Naive thymus-derived CD4-positive, alpha-beta T cell (primary cell): ENCODE measurements at places on chromosomes 12 and 14. TPM values are rescaled to one million over a fixed set of nuclear protein-coding genes. Genes with fewer than 3 reads are reported as not detected.

ARG2 gene
- total RNA-seq = 5.1 TPM

NID2 gene
- total RNA-seq = not detected

LMNTD1 gene
- not detected in 2 replicates for total RNA-seq

DLGAP5 gene
- total RNA-seq = not detected

DIO2 gene
- total RNA-seq = not detected

GNB3 gene
- 1.8 TPM for total RNA-seq

SDR9C7 gene
- total RNA-seq = not detected in 2 replicates

SLC5A8 gene
- total RNA-seq = not detected in 2 replicates

TMTC1 gene
- 2.8 TPM for total RNA-seq

CMTM5 gene
- total RNA-seq = not detected

LRRC43 gene
- 0.40 TPM for total RNA-seq

RNASE3 gene
- 1.1 TPM for total RNA-seq

OTX2 gene
- total RNA-seq = not detected

SLC25A21 gene
- not detected for total RNA-seq

BMP4 gene
- 2.3 TPM for total RNA-seq

LHX5 gene
- not detected for total RNA-seq

PZP gene
- total RNA-seq = not detected

KRT73 gene
- total RNA-seq = 65.6 TPM

ANKS1B gene
- not detected for total RNA-seq

GYS2 gene
- 0.12 TPM in 1 of 2 replicates, not detected in the other for total RNA-seq

LRRIQ1 gene
- total RNA-seq = not detected

TNS2 gene
- total RNA-seq = 3.6 TPM

RFX4 gene
- total RNA-seq = not detected

LTB4R gene
- total RNA-seq = 24.2 and 26.3 TPM in 2 replicates

EAPP gene
- total RNA-seq = 60.9 TPM

MUCL1 gene
- not detected in 2 replicates for total RNA-seq

SOCS2 gene
- 2.5 TPM for total RNA-seq

MRPL42 gene
- total RNA-seq = 40.4 TPM

PFKM gene
- 16.4 TPM for total RNA-seq

AVPR1A gene
- not detected for total RNA-seq

PRR13 gene
- 147 TPM for total RNA-seq

FOXN4 gene
- not detected for total RNA-seq

TCL1B gene
- total RNA-seq = not detected

TAMALIN gene
- 389 TPM for total RNA-seq

COCH gene
- total RNA-seq = 0.21 TPM

ACOT6 gene
- not detected for total RNA-seq

SPTB gene
- 0.05 TPM for total RNA-seq

FAM181A gene
- not detected for total RNA-seq

AJUBA gene
- total RNA-seq = 3.2 TPM

SIX1 gene
- total RNA-seq = not detected

APOF gene
- not detected for total RNA-seq

NKX2-1 gene
- total RNA-seq = not detected

KRT6C gene
- not detected for total RNA-seq

MYL2 gene
- not detected for total RNA-seq

PRIMA1 gene
- not detected for total RNA-seq

GALNT6 gene
- total RNA-seq = 13.4 TPM

TAS2R8 gene
- total RNA-seq = not detected

HOXC12 gene
- total RNA-seq = not detected

TMCC3 gene
- total RNA-seq = 0.05 and 0.10 TPM in 2 replicates

KRT8 gene
- total RNA-seq = 0.15 TPM

OR6C2 gene
- not detected for total RNA-seq

ULK1 gene
- 36.3 TPM for total RNA-seq

ERP29 gene
- 180 TPM for total RNA-seq

COX8C gene
- total RNA-seq = not detected

RNU4-1 gene
- total RNA-seq = 2,380 TPM

RNASE9 gene
- not detected in 2 replicates for total RNA-seq
